Amniotic epithelial cell (primary cell): ENCODE measurements at places on chromosomes 3 and 15.

DNA sequence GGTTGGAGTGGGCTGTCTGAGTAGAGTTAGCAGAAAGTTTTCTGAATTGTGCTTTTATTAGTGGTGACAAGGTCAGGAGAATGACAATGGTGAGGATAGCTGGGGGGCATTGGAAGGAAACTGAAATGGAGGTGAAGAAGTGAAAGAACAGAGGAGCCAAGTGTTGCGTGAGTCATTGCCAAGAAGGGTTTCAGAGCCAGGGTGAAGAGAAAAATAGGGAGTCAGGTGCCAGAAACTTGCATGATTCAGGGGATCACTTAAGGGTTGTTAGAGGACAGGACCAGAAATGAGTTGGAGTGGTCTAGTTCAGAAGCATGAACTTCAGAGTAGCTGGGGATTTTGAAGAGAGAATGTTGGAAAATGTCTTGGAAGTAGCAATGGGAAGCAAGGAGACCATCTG, 86.0 kb upstream of the GALNT15 start:
- no peak for DNase-seq

GRCh38 chr3:142930463-142930862, 33.0 kb downstream of the PAQR9 start:
- DNase-seq: no peak

- DNase-seq: no peak
Measured at GRCh38 chr3:71313844-71314243, 269.7 kb downstream of the FOXP1 start.

- peak; percentile 98 for DNase-seq
Measured at GRCh38 chr3:31968927-31969418, 12.1 kb downstream of the OSBPL10 start.

DNA sequence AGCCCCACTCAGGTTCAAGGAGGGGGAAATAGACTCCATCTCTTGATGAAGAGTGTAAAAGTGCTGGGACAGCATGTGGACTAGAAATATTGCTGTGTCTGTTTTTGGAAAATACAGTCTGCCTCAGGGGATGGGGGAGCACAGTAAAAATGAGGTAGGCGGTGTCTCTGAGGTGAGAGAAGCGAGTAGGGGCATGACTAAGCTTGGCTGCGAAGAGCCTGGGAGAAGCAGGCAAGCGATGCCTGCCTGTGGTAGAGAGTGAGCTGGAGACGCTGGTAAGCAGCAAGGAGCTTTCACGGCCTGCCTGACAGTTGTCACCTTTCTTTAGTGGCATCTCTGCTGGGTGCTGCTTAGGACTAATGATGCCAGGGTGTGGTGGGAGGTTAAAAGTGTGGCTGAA, 49.0 kb upstream of the DCLK3 start:
- DNase-seq: no peak
